ENCODE measurements at places on chromosomes 1 and 21.

DNA sequence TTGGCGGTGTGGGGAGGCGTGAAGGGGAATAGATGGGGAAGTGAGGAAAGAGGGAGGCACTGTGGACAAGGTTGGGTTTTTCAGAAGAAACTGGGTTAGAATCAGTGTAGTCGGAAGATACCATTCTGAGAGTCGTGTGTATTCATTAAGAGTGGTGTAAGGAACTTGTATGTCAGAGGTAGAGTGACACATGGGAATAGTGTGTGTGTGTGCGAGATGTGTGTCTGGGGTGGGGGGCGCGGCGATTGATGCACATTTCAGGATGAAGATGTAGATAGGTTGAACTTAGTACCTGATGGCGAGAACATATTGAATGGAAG lies 878 bp downstream of the SMG7 start:
- no peak for DNase-seq

GRCh38 chr1:201750934-201751333 lies 78.0 kb upstream of the IPO9 start:
- peak; percentile 89 for DNase-seq

- DNase-seq, result no peak
Measured at GRCh38 chr1:66237042-66237441, 296.9 kb upstream of the SGIP1 start.

DNA sequence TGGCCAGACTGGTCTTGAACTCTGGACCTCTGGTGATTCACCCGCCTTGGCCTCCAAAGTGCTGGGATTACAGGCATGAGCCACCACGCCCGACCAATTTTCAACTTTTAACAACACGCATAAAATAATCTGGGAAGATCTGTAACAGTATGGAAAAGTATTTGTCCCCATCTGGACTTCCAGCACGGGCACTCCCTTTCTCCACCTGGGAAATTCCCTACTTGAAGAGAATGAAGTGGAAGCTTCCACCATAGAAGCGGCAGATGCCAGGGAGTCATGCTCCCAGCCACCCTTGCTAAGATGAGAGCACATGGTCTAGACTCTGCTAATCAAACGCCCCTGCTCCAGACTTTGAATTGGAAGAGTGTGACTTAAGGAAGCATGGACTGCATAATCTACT lies 9.0 kb upstream of the GPR137B start:
- no peak for DNase-seq

DNA sequence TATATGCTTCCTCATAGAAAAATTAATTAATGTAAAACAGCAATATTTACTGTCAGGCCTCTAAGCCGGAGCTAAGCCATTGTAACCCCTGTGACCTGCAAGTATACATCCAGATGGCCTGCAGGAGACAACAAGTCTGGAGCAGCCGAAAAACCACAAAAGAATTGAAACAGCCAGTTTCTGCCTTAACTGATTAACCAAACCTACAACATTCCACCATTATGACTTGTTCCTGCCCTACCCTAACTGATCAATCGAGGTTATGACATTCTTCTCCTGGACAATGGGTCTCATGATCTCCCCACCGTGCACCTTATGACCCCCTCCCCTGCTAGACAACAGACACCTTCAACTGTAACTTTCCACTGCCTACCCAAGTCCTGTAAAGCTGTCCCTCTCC lies 205.8 kb upstream of the DUSP10 start:
- no peak for DNase-seq

DNA sequence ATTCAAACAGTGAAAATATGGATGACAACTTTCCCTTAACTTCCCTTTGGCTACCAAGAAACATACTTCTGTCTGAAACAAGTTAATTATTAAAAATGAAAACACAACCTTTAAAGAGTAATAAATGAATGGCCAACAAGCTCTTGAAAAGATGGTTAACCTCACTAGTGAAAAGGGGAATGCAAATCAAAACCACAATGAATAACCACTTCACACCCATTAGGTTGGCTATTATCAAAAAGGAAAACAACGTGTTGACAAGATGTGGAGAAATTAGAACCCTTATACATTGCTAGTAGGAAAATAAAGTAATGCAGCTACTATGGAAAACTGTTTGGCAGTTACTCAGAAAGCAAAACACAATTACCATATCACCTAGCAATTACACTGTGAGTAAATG lies 14.1 kb downstream of the COP1 start:
- no peak for DNase-seq

GRCh38 chr1:225766967-225767633 lies 10.5 kb upstream of the SRP9 start:
- peak; percentile 96 for DNase-seq

DNA sequence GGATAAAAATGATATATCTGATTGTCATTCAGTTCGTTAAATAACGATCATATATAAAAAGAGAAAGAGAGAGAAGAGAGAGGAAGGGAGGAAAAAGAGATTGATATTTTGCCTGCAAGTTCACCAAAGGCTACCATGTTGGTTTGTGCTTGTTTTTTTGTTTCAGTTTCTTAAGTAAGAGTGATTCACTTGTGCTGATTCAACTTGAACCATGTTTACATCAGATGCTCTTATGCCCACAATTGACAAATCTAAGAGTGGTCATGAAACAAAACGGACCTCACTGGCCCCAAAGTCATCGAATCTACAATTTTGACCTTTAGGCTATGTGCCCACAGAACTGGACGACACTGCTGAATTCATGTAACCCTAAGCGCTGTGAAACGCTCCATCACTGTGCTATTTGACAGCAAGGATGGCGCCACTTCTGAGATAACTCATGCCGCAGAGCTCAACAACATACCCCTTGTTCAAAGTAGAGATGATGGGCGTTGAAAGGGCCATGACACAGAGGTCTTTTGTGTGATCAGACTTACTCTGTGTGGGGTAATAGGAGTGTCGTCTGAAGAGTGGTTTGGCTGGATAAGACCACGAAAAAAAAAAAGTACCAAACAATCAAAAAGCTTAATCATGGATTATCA lies 481.4 kb downstream of the SETD4 start:
- peak; percentile 47 for DNase-seq

GRCh38 chr1:226681652-226682493 lies 57.2 kb downstream of the ITPKB start:
- no peak for DNase-seq

GRCh38 chr1:67850151-67850551 lies 16.9 kb upstream of the GNG12 start:
- peak; percentile 62 for DNase-seq

GRCh38 chr21:42188663-42189062 lies 30.3 kb upstream of the ABCG1 start:
- no peak for DNase-seq

DNA sequence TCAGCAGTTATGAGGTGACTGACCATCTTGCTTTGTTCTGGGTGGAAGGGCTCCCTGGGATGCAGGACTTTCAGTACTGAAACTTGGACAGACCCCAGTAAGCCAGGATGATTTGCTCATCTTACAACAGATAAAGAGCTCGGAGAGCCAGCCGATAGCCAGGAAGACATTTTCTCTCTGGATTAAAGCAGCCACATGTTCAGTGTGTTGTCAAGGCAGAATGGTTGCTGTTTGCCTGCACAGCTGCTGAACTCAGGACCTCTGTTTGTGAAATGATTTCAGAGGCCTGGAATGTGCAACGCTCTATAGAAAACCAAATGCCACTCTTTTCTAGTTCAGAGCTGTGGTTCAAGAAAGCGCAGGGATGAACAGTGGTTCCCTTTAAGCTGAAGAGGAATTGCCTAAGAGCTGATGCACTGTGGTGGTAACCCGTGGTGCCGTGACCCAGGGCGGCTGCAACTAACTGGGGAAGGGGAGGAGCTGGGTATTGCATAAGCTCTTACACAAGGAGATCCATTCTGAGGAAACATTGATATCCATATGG lies 40.7 kb downstream of the CASQ2 start:
- DNase-seq, result peak; percentile 72

- DNase-seq, result no peak
Measured at GRCh38 chr1:54701066-54701465, 14.6 kb upstream of the TTC4 start.

GRCh38 chr1:32997381-32997891 lies 32.8 kb upstream of the RNF19B start:
- DNase-seq, result peak; percentile 85

- DNase-seq, result no peak
Measured at GRCh38 chr1:26410706-26411623, at the start of gene LIN28A. Gene LIN28A, plus strand, starts transcription at chr1:26410817. Its CDS starts 75 bp downstream, at chr1:26410892.

DNA sequence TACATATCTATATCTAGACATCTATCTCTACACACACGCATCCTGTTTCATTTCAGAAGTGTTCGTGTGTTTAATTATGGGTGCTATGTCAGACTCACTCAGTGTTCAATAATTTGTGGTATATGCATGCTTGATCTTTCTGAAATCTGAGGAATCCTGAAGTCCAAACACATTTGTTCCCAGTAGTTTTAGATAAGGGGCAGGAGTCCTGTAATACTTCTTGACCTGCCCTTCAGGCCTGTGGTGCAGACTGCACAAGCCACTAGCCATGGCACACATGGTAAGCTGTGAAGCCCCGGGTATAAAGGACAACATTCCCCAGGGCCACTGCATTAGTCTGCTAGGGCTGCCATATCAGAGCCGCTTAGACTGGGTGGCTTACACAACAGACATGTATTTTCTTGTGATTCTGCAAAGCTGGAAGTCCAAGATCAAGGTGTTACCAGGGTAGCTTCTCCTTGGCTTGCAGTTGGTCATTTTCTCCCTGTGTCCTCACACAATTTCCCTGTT lies 267.2 kb downstream of the RHOU start:
- DNase-seq, result no peak

DNA sequence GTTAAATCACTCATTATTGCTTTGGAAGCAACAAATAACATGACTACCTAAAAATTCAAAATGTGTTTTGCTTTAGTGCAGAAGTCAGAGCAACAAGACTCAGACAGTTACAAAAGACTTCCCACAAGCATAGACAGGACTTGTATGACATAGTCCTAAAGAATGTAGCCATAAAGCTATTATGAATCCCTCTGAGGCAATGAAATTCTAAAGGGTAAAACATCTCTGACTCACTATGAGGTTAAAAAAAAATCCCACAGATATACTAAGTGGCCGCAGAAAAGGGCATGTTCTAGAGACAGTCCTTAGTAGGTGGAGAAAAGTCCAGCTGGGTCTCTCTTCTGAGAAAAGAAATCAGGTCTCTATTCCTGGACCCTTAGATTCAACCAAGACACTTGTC lies 4.9 kb downstream of the PRKAB2 start:
- peak; percentile 96 for DNase-seq

DNA sequence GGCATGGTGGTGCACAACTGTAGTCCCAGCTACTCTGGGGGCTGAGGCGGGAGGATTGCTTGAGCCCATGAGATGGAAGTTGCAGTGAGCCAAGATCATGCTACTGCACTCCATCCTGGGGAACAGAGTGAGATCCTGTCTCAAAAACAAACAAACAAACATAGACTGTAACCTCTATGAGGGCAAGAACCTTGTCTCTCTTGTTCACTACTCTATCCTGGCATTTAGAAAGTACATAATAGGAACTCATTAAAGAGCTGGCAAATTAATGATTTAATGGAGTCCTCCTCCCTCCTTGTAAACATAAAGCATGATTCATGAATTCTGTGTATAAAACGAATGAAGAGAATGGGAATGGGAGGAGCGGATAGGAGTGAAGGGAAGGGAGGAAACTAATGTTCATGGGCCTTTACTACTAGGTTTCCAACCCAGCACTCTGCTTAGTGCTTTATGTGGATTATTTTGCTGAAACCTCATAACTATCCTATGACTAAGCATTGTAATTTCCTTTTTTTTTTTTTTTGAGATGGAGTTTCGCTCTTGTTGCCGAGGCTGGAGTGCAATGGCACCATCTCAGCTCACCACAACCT lies 8.6 kb downstream of the LMOD1 start:
- peak; percentile 94 for DNase-seq

- DNase-seq, result no peak
Measured at GRCh38 chr1:205569411-205570172, 62.2 kb downstream of the ELK4 start.

DNA sequence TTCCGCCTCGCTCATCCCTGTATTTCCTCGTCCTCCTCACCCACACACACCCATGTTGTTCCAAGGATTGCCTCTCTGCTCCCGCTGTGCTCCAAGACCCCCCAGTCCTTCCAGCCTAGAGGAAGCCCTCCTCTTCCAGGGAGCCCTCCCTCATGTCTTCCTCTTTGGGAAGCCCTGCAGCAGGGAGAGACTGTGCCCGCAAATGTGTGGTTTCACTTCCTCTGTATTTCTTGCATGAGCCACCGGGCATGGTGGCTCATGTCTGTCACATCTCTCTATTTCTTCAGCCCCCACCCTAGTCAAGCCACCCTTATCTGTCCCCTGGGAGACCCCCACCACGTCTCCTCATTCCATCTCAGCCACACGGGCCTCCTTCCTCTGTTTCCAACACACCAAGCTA lies 57.5 kb upstream of the PAX7 start:
- no peak for DNase-seq

- peak; percentile 39 for DNase-seq
Measured at GRCh38 chr1:10755970-10756521, 40.4 kb downstream of the CASZ1 start.

DNA sequence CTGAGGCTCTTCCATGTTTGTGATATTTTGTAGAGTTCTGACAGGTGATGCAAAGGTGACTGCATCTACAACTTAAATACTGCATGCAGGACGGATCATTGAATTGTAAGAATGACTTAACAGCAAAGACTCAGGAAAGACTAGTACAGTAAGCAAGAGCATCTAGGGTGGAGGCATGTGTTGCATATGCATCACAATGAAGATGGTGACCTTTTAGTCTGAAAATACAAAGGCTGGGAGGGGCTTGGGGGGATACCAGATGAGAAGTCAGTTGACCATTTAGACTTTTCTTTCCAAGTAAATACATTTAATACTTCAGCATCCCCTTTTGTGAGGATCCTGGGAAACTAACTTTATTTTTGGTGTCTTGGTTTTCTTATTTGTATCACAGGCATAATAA lies 145.5 kb downstream of the NUF2 start:
- DNase-seq, result no peak

DNA sequence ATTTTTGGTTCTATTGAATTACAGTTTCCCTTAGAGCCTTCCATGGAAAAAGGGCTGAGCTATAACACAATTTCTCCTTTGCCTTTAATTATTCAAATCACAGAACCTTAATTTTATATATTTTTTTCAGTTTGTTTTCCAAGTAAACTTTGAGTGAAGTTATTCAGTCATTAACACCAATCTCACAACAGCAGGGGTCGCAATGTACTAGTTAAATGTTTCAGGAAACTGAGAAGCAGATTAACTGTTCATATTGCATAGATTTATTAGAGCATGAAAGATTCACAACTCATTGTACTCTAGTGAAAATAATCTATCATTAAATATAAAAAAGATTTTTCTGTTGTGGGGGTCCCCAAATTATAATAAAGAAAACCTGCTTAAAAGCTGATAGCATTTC lies 64.1 kb downstream of the KIFAP3 start:
- peak; percentile 65 for DNase-seq

GRCh38 chr1:248823517-248824001 lies 2.2 kb downstream of the SH3BP5L start:
- peak; percentile 89 for DNase-seq

GRCh38 chr1:4655674-4656532 lies 1.5 kb downstream of the AJAP1 start:
- DNase-seq, result peak; percentile 84

Data from EH (cell line).